ENCODE measurements at places on chromosomes 3 and 15. TPM values are rescaled to one million over a fixed set of nuclear protein-coding genes. Genes with fewer than 3 reads are reported as not detected.

DNA sequence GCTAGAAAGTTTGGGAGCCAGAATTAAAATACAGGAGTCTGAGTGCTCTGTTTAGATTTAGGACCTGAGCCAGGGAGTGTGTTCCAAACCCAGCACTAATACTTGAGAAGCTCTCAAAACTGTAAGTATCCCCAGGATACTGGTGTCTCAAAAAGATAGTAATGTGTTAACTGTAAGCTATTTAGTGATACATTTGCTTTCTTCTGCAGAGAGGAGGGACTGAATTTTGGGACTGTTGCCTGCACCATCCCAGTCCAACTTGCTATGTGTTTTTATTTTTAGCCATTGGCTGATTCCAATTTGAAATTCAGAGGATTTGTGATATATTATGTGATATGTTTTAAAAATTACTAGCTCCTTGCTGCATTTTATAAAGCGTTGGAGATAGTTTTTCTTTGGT lies 31.5 kb downstream of the UBE2E1 start:
- no peak for DNase-seq

GRCh38 chr3:115635406-115635805 lies 12.1 kb downstream of the GAP43 start:
- no peak for DNase-seq

GRCh38 chr15:29638781-29639180 lies 183.5 kb downstream of the TJP1 start:
- DNase-seq = peak; percentile 14

- peak; percentile 17 for DNase-seq
Observed at GRCh38 chr15:34243226-34243625, 18.4 kb downstream of the EMC4 start.

GRCh38 chr3:177521305-177521704 lies 324.0 kb upstream of the TBL1XR1 start:
- no peak for DNase-seq

The WDR5B gene
- polyA plus RNA-seq = 2.3 TPM

DNA sequence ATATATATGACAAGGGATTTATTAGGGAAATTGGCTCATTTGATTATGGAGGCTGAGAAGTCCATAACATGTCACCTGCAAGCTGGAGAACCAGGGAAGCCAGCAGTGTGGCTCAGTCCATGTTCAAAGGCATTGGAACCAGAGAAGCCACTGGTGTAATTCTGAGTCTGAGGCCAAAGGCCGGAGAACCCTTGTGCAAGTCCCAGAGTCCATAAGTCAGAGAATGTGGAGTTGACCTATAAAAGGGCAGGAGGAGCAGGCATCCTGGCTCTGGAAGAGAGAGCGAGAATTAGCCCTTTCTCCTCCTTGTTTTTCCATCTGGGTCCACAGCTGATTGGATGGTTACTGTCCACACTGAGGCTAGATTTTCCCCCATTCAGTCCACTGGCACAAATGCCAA lies 319.8 kb downstream of the IGSF11 start:
- DNase-seq = no peak

GRCh38 chr3:108394563-108394962 lies 98.2 kb downstream of the HHLA2 start:
- no peak for DNase-seq

GRCh38 chr15:44102675-44103254 lies 92.3 kb downstream of the FRMD5 start:
- DNase-seq = peak; percentile 99

DNA sequence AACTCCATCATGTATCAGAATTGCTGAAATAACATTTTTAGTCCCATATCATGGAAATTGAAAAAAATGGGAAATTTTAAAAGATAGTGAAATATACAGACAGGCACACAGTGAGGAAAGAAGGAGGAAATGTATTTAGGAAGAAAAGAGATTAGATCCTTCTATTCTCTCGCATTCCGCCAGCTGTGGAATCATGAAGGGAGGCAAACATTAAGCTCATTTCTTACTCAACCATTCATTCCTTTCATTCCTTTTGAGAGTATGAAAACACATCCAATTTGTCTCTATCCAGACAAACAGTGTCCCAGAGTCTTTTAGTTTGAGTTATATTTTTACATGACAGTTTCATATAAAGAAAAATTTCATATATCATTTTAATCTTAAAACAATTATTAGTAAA lies 52.5 kb upstream of the KCNMB2 start:
- no peak for DNase-seq

DNA sequence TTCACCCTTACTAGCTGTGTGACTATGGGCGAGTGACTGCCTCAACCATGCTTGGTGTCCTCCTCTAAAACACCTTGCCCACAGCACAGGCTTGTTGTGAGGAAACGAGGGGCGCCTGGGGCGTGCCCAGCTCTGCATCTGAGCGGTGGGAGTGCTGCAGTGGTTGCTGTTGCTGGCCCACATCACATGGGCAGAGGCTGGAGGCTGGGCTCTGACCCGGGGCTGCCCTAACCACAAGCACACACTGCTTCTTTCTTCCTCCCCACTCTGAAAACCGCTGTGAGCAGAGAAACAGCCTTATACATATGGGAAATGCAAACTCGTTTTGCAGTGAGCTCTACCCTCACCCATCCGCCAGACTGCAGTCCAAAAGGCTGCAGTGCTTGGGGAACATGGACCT lies 74.8 kb upstream of the RPL32 start:
- no peak for DNase-seq

- peak; percentile 21 for DNase-seq
Observed at GRCh38 chr15:101445562-101446517, 43.7 kb downstream of the PCSK6 start.

- no peak for DNase-seq
Observed at GRCh38 chr15:89150762-89151664, 62.8 kb downstream of the ABHD2 start.

GRCh38 chr3:89571707-89572106 lies 464.3 kb downstream of the EPHA3 start:
- DNase-seq = no peak

- no peak for DNase-seq
Observed at GRCh38 chr15:82040862-82041261, 5.0 kb downstream of the MEX3B start.

GRCh38 chr15:45869034-45869668 lies 234.3 kb downstream of the SQOR start:
- DNase-seq = no peak

- no peak for DNase-seq
Observed at GRCh38 chr3:48747706-48748105, 30.7 kb upstream of the IP6K2 start.

DNA sequence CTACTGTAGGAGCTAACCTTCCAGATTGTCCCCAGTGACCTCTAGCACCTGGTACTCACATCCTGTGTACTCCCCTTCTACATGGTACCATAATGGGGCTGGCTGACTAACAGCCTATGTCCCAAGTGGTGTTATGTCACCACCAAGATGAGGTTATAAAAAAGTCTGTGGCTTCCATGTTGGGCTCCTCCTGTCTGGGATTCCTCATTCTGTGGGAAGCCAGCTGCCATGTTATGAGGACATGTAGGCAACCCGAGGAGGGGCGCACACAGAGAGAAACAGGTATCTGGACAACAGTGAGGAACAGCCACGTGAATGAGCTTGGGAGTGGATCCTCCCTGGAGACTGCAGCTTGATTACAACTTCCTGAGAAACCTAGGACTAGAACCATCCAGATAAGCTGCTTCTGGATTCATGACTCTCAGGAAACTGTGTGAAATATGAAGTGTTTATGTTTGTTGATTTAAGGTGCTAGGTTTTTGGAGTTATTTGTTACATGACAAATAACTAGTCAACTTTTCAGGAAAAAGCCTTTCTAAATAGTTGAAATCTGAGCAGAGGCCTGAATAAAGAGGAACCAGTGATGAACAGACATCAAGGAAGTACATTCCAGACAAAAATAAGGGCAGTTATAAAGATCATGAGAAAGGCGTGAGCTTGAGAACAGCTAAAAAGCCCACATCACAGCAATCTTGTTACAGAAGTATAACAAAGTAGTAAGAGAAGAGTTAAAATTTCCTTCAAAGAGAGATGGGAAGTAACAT lies 21.7 kb downstream of the GOLIM4 start:
- no peak for DNase-seq

DNA sequence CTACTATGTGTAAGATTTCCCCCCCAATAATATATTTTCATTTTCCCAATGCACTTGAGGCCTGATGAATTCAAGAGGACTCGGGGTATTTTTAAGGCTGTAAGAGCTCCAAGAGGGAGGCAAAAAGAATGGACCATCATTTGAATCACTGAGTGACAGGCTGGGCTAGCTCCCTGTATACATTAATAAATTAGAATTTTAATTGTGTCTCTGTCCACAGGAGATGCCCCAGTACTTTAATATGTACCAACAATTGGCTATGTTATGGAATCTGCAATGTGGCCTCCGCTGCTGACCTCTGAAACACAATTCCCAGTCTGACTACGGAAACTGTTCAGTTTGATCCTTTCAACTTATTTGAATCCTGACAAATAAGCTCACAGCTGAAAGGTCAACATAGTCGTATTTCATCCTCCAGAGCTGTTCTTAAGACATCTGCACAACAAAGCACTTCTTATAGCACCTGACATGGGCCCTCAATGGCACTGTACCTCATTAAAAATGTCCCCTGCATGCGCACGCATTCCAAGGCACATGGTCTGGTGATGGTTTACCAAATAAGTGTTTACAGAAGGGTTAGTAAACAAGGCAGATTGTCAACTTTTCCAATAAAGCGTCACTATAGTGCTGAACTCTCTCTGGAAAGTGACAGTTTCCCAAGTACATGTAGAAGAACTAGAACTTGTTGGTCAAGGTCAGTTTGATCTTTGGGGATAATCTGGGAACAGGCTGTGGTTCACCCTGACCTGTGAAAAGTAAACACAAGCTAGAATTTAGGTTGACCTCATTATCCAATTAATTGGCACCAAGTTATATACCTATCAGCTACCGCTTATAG lies 472.9 kb downstream of the FOXP1 start:
- no peak for DNase-seq

GRCh38 chr15:80942266-80942665 lies 47.4 kb downstream of the MESD start:
- no peak for DNase-seq

The CLDN11 gene
- 318 TPM for polyA plus RNA-seq

GRCh38 chr3:186035277-186035676 lies 73.6 kb downstream of the ETV5 start:
- peak; percentile 30 for DNase-seq

DNA sequence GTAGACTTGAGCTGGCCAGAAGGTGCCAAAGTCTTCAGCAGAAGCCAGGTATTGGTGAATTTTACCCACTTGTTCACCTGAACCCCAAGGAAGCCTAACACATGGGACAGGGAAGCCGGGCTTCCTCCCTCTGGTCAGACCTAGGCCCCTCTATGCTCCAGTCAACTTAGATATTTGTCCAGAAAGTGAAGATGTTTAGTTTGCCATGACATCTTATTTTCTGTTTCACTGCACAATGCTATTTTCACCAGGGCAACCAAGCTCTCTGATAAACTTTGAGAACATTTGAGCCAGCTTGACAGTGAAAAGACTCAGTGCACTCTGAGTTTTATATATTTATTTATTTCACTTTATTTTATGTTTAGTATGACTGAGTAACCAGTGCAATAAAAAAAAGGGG lies 71.0 kb downstream of the SOX14 start:
- DNase-seq = no peak

DNA sequence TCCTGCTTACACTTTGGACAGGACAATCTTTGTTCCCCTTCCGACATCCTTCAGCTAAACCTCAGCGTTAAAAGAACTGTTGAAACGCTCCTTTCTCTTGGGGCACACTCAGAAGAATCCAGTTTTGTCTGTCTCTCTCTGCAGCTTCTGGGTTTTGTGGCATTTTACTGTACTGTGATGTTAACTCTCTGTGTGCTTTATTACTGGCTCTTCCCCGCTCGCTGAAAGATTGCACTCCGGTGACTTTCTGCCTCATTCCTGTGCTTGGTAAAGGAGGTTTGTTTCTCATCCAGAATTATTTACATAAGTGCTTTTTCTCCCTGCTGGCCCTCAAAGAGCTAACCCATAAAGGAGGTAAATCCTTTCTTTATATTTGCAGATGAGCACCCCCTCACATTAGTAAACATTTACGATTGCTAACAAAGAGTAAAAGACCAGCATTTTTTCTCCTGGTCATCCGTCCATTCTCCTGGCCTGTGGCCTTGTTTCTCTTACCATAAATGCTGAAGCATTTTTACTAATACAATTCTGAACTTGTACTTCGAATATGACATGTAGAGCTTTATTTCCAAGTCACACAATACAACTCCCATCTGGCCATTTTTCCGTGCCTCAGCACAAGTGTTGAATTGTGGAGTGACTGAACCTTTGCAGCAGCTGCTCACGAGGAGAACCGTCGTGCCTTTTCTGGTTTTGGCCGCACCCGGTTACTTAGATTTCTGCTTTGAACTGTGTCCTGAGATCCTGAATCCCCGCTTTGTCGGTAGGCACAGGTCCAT lies 69.3 kb upstream of the RPL35A start:
- DNase-seq = no peak

The PEAK1 gene
- polyA plus RNA-seq = 21.5 TPM

- no peak for DNase-seq
Observed at GRCh38 chr15:94526071-94526689, 294.8 kb downstream of the MCTP2 start.

The MYZAP gene
- not detected for polyA plus RNA-seq

GRCh38 chr15:29533647-29534046 lies 264.0 kb upstream of the NSMCE3 start:
- DNase-seq = no peak

All from IMR-90 (cell line).